Hematopoietic multipotent progenitor cell treated with erythropoietin and hydrocortisone succinate and interleukin-3 and kit ligand, for 17 days (in vitro differentiated cells): ENCODE measurements at places on chromosomes 1 and 21.

- no peak for DNase-seq
Measured at GRCh38 chr1:156832434-156832833, 15.8 kb upstream of the SH2D2A start.

DNA sequence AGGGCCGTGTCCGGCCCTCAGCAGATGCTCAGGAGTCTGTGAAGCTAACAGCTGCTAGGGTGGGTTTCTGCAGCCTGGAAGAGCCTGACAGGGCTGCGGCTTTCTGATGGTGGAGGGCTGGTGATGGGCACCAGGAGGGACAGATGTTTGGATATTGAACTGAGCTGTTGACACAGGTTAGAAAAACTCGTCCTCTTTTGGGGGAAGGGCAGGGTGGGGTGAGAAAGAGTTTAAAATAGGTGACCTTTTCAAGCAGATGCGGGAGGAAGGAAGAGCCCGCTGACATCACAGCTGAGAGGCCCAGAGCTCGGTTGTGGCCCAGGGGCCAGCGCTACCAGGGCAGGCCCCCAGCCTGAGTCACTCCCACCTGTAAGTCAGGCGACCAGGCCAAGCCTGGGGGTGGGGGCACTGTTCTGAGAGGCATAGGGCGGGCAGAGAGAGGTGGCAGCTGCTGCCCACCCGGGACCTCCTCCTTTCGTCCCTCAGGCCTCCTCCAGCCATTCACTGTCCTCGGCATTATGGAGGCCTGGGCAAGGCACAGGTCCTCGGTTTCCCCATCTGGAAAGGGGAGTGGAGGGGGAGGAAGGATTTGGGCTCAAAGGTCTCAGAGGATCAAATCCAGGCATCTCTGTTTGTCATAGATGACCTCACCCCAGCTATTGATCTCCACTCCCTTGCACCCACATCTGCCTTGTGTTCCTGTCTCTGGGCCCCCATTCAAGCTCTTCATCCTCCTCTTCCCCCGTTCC is 32.3 kb upstream of the ID3 start:
- no peak for DNase-seq

DNA sequence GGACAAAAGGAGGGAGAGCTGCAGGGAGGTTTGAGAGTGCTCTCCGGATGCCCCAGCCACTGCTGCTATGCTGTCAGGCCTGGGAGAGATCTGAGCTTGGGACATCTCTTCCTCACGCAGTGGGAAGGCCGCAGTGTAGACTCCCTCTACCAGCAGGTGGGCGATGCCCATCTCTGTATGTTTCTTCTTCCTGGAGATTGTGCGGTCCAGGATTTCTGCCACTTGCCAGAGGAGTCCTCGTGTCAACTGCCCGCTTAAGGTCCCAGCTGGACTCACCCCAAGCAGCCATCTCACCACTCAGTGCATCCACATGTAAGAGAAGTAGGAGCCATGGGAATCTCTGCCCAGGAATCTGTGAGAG is 10.9 kb downstream of the CPLANE2 start:
- no peak for DNase-seq

DNA sequence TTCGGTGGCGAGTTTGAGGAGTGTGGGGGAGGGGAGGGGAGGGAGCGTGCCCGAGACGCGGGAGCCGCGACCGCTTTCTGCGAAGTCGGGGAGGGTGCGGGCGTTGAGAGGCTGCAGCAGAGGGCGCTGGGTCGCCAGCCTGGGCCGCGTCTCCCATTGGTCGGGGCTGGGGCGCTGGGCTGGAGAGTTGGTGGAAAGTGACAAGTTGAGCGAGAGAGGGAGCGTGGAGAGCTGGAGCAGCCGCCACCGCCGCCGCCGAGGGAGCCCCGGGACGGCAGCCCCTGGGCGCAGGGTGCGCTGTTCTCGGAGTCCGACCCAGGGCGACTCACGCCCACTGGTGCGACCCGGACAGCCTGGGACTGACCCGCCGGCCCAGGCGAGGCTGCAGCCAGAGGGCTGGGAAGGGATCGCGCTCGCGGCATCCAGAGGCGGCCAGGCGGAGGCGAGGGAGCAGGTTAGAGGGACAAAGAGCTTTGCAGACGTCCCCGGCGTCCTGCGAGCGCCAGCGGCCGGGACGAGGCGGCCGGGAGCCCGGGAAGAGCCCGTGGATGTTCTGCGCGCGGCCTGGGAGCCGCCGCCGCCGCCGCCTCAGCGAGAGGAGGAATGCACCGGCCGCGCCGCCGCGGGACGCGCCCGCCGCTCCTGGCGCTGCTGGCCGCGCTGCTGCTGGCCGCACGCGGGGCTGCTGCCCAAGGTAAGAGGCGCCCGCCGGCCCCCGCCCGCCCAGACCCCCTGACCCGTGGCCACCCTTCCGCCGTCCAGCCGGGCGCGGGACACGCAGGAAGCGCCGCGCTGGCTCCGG is at the start of gene ROR1:
Gene ROR1, plus strand, starts transcription at position 203 of the 802 bp plus-strand sequence.
- no peak for DNase-seq

- DNase-seq: no peak
Measured at GRCh38 chr1:226525750-226526149, 22.8 kb upstream of the STUM start.

- DNase-seq: no peak
Measured at GRCh38 chr1:63892632-63893395, 119.0 kb downstream of the ROR1 start.

GRCh38 chr1:153608742-153609584 is 4.0 kb downstream of the S100A16 start:
- no peak for DNase-seq

DNA sequence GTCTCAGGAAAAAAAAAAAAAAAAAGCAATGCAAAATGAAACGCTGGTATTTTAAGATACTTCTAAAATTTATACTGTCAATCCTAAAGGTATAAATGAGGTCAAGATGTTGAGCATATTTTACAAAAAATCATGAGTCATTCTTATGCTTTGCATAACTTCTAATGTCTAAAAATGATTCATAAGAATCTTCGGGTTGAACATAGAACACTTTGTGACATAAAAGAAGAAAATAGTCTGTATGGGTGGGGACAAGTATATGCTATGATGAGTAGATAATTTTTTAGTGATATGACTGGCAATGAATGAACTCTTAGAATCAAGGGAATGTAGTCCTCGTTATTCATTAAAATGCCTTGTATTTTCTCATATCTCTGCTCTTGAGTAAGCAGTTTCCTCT is 416.9 kb upstream of the USP24 start:
- no peak for DNase-seq

- no peak for DNase-seq
Measured at GRCh38 chr1:8813991-8814390, 3.4 kb downstream of the RERE start.

GRCh38 chr1:203362720-203363025 is 11.8 kb upstream of the FMOD start:
- no peak for DNase-seq

- DNase-seq: no peak
Measured at GRCh38 chr1:234539666-234540403, 60.9 kb upstream of the TARBP1 start.

DNA sequence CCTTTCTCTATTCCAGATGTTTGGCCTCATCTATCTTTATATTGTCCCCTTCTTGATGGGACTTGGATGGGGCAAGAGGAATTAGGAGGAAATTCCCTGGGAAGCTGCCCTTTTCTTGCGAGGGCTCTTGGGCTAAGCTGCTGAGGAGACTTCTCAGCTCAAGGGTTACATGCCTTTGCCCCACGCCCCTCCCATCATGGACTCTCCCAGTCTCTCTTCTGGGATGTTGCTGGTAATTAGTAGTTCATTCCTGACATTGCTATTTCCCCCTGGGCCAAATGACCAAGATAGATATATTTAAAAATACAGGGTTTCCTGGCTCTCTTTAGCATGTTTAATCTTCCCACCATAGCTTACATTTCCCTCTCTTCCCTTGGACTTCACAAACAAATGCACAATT is 90.6 kb upstream of the RALGPS2 start:
- no peak for DNase-seq

GRCh38 chr1:11961230-11961629 is 19.0 kb upstream of the MFN2 start:
- DNase-seq: no peak

DNA sequence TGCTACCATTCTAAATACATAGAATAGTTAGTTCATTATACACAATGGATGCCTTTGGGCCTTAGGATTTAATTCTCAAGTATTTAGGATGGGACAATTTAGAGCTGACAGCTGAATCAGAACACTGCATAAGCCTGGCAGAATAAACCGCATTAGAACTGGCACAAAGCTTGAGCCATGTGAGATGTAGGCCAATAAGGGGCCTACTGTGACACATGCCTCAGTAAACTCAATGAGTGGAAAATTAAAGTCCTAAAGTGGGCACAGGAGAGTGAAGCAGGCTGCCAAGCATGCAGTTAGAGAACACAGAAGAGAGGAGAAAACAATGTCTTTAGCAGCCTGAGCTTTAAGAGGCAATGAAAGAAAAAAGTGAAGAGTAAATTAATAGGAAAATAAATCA is 24.3 kb downstream of the SCYL3 start:
- no peak for DNase-seq

- DNase-seq: no peak
Measured at GRCh38 chr1:93899543-93900207, 9.6 kb downstream of the GCLM start.

DNA sequence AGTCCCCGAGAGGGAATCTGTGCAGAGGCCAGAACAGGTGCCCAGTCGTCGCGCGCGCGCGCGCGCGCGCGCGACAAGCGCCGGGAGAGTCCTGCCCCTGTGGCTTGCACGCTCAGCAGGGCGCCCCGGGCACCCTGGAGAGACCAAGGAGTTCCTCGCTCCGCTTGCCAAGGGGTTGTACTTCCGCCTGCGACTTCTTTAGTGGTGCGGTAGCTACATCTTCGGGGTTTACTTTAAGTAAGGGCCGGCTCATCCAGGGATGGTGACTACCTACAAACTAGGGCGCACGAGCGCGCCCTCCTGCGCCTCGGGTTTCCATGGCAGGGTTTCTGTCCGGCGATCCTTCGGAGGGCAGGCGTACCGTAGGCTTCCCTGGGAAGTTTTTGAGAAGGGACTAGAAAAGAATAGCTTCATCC is 1.4 kb downstream of the LHX4 start:
- no peak for DNase-seq

DNA sequence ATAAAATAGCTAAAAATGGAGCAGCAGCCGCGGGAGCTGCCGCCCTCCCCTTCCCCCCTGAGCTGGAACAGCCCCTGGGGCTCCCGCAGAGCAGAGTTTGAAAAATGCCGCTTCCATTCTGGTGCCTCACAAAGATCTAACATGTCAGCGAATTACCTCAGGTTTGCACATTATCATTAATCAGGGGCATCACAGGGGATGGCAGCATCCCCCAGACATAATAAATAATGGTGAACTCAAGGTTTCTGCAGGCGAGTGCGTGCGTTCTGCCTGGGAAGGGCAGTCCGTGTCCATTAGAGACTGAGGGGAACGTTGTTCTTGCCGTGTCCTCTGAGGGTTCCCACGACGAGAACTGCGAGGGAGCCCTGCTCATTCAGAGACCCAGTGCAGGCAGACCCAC is 372.4 kb downstream of the DSCAM start:
- no peak for DNase-seq

DNA sequence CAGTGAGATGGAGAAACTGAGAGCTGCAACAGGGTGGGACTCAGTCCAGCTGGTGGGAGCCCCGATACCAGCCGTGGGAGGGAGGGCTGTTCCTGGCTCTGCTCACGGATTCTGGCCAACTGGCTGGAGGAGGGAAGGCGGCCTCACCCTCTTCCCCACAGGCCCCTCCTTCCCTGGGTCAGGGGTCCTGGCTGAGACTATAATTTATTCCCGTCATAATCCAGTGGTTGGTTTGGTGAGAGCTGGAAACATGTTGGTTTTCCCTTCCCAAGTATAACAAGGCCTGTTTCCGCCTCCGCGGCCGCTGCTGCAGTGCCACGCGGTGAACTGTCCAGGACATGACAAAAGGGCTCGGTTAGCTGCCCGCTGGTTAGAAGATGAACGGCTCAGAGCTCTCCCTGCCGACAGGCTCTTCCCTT is 10.0 kb downstream of the PTPRF start:
- no peak for DNase-seq

GRCh38 chr1:81478219-81478618 is 322.5 kb upstream of the ADGRL2 start:
- DNase-seq: no peak

DNA sequence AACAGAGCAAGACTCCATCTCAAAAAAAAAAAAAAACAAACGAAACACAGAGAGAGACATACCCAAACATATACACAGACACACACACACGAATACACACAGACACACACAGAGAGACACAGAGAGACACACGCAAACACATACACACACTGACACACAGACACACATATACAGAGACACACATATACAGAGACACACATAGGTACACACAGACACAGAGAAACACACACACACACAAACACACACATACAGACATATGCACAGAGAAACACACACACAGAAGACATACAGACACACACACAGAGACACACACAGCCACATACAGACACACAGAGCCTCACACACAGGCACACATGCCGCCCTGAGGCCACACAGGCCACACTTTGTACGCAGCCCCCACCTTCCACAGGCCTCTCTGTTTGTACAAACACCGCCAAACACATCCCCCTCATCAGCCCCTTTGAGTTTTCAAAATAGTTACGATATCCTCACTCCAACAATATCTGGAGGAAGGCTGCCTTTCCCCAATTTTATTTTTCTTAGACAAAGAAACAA is 57.5 kb upstream of the ABCG1 start:
- no peak for DNase-seq

- no peak for DNase-seq
Measured at GRCh38 chr1:36472656-36473055, 8.5 kb upstream of the MRPS15 start.

- no peak for DNase-seq
Measured at GRCh38 chr21:34199121-34199910, 125.9 kb downstream of the MRPS6 start.

DNA sequence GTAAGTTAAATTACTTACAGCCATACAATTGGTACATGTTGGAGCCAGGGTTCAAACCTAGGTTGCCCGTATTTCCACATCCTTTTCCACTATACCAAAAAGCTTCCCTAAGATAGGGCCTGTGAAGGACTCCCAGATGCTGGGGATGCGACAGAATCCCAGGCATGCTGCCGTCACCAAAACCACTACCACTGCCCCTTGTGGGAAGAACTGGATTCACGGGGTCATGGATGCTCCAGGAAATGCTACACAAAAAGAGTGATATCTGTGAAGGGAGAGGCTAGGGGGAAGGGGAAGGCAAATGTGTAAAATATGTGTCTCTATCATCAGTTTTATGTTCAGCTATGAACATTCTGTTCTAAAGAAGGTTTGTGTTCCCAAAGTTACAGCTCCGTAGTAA is 133.9 kb upstream of the IVNS1ABP start:
- DNase-seq: no peak
